ENCODE measurements at places on chromosomes 7 and 10.
A peak's percentile ranks its signal among the peaks of the same experiment; 100 is the strongest.

DNA sequence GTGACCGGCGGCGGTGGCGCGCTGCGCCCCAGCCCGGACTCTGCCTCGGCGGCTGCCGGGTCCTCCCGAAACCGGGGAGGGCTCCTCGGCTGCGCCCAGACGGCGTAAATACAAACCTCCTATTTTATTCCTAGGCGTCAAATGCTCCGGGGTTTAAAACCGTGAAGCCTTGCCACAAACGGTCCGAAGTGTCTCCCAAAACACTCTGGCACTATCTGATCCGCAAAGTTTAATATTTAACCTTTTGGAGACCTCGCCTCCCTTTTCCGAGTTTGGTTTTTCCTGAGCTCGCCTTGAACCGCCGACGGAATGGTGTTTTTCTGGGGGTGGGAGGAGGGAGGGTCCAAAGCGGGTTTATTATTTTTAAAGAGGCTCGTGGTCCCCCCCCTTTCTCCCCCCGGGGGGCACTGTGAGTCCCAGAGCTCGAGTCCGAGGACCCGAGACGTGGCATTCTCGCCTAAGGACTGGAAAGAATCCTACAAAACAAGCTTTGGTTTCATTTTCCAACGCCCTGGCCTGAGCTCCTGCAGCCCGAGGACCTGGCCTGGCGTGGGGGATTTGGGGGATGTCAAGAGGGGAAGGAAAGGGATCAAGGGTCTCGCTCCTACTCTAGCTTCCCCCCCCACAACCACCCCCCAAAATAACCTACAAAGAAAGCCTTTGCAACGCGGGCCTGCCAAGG lies 1.8 kb downstream of the TNRC18 start:
- no peak for DNase-seq

- DNase-seq: no peak
Observed at GRCh38 chr10:31584876-31585275, 265.9 kb downstream of the ZEB1 start.

GRCh38 chr10:101217450-101218281 lies 11.6 kb downstream of the LBX1 start:
- no peak for DNase-seq

- DNase-seq: no peak
Observed at GRCh38 chr10:132616170-132616995, 78.8 kb downstream of the INPP5A start.

DNA sequence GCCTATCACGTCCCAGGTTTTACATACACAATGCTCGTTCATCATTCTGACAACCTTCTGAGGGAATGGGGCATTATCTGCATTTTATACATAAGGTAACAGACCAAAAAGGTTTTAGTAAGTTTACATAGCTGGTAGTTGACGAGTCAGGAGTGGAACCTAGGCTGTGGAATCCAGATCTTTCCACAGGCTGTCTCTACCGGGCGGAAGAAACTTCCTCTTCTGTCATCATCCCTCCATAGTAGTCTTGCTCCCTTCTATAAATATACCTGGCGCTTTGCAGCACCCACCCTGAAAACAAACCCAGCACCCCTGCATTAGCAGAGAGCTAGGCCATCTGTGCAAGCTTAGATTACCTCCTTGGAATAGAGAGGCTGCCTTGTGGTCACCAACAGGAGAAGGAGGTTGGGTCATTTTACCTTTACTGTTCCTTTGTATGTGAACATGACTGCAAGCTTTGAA lies 1.3 kb downstream of the TSPAN13 start:
- no peak for DNase-seq

DNA sequence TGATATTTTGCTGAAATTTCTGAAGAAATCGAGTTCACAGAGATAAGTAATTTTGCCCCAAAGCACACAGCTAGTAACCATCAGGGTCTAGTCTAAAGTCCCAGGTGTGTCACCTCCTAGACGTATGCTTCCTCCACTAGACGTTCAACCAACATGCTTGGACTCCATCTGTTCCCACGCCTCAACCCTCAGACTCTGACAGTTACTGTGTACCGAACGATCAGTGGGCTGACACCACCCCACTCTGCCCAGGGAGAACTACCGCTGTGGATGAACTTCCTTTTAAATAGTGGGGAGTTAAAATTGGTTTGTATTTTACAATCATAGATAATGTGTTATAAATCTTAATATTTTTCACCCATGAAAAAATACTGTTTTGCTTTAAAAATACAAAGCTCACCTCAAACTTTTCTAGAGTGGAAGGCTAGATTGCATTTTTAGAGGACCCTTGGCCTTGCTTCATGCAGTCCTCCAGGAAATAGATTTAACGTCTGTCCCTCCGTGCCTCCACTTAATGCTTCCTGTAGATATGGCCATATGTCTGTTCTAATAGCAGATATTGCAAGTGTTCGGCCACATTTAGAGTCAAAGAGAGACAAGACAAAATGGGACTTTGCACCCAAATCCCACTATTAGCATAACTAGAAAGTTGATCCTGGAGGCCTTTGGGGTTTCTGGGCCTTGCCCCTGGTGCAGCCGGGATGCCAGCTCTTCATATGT lies 91.4 kb upstream of the ZPBP start:
- no peak for DNase-seq

DNA sequence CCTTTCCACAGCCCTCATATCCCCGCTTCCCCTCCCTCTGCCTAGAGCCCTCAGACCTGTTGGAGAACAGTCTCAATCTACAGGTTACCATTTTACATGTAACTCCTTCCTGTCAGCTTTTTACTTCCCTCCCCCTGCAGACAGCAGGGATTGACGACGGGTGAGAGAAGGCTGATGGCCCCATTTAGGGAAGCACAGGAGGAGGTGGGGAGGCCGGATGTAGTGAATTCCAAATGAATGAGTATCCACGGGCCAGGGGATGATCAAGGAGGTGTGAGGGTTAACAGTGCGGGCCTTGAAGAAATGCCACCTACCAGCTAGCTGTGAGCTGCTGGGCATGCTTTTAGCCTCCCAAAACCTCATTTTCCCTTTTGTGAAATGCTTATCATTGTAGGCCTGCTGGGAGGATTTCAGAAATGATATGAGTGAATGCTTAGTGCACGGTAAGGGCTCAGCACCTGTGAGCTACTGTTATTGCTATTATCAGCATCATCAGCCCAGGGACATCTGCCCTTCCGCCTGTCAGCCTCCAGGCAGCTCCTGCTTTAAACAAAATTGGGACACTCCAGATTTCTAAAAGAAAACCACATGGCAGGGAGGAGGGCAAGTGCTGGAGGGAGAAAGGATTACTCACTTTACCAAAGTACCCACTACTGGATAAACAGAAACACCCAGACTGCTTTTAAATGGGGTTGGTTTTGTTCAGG lies 6.5 kb upstream of the NANOS1 start:
- no peak for DNase-seq

DNA sequence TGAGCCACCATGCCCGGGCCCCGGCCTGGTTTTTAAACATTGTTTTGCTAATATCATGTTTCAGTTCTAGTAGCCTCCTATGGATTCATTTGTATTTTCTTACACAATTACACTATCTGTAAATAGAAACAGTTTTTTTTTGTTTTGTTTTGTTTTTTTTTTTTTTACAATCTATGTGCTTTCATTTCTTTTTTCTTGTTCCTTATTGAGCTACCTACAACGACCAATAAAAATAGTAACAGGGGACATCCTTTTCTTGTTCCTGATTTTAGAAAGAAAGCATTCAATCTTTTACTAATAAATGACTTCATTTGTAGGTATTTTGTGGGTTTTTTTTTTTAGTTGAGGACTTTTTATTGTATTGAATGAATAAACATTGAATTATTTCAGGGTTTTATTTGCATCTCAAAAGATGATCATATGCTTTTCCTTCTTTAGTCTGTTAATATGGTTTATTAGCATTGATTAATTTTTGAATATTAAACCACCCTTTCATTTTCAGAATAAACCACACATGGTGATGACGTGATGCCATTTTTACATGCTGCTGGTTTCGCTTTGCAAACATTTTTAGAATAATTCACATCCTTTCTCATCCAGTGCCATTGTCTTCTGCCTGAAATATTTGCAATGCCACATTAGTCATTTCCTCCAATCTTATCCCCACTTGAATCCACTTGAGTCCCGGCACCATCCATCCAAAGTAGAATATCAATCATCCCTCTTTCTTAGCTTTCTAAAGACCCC lies 18.1 kb upstream of the AKR1E2 start:
- no peak for DNase-seq

DNA sequence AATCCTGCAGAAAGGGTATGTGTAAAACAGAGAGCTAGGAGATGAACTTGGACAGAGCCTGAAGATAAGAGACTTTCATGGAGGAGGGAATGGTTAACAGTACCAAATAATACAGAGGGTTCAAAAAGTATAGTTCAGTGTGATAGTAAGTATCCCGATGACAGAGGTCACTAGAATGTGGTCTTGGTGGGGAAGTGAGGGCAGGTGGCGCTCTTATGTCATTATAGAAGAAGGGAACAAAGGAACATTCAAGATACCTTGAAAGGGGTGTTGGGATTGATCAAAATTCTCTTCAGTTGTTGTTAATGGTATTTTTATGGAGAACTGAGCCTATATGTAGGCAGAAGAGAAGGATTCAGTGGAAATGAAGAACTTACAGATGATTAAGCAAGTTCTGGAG lies 312.5 kb downstream of the SUGCT start:
- peak; percentile 13 for DNase-seq

- no peak for DNase-seq
Observed at GRCh38 chr10:133225707-133226191, 4.3 kb upstream of the UTF1 start.

- DNase-seq: no peak
Observed at GRCh38 chr7:1264345-1265280, 31.9 kb downstream of the UNCX start.

- DNase-seq: no peak
Observed at GRCh38 chr10:111430070-111430469, 353.2 kb downstream of the ADRA2A start.

DNA sequence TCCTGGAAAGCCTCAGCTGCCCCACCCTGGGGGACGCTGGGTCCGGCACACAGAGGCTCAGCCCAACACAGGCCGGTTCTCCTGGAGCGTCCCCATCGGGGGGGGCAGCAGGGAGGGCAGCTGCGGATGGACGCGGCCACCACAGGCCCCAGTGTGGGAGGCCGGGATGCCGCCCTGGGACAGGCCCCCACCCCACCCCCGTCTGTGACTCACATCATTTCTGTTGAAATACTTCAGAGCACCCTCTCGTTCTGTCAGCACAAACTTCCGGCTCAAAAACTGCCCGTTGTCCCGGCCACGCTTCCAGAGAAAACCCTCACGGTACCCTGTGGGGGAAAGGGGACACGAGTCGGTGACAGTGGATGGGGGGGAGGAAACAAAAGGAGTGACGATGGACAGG lies 28.5 kb downstream of the GET4 start:
- no peak for DNase-seq

DNA sequence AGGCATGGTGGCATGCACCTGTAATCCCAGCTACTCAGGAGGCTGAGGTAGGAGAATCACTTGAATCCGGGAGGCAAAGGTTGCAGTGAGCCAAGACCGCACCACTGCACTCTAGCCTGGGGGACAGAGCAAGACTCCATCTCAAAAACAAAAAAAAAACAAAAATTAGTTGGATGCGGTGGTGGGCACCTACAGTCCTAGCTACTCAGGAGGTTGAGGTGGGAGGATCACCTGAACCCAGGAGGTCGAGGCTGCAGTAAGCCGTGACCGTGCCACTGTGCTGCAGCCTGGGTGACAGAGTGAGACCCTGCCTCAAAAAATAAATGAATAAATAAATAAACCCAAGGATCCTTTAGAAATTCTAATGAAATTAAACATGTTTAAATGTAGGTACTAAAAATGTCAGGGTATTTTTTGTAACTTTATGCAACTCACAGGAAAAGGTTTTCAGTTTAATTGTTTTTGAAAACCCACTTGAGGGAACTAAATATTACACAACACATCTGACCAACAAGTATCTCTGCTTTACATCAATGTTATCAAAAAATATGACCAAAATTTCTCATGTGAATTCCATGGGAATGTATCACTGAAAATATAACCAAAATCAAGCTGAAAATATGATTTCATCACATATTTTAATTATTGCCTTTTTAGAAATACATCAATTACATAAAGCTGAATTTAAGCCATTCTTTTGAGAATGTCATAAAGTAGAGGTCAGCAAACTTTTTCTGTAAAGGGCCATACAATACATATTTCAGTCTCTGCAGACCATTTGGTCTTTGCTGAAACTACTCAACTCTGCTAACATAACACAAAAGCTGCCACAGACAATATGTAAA lies 23.9 kb downstream of the UPF2 start:
- DNase-seq: no peak

DNA sequence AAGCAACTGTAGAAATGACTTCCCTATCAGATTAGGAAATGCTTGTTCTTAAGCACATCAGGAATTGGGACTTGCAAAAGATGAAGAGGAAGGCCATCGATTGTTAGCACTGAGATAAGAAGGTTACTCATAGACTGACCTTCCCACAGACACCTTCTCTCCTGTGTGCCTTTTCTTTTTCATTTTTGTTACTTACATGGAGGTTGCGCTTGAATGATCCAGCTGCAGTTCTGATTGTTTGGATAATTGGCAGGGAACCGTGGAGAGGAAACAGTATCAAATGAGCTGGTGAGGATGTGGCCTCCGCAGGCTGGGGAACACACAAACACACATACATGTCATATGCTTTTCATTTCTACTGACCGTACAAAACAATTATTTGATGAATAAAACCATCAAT lies 134.9 kb upstream of the RSU1 start:
- no peak for DNase-seq

DNA sequence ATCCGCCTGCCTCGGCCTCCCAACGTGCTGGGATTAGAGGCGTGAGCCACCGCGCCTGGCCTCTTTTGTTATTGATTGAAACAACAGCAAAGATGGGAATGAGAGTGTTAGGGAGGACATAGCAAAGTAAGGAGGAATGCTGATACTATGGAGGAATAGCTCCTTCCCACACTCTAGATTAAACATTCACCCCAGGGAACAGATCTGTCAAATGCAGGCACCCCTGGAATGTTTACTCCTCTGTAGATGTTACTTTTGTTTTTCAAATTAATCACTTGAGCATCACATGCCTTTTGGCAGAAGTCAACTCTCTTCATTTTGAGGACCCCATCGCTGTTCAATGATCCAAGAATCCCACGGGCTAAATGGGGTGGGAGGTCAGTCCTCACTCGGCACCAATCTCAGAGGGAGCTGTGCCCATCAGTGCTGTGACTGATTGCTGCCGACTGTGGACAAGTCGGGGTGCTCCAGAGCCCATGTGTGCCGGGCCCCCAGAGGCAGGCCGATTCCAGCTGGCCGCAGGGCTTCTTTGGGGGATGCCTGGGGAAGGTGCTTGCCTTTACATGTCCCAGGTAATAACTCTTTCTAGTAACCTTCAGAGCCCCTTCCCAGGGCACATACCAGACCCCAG lies 10.2 kb upstream of the COBL start:
- no peak for DNase-seq
